ENCODE measurements at places on chromosomes 1 and 21.

DNA sequence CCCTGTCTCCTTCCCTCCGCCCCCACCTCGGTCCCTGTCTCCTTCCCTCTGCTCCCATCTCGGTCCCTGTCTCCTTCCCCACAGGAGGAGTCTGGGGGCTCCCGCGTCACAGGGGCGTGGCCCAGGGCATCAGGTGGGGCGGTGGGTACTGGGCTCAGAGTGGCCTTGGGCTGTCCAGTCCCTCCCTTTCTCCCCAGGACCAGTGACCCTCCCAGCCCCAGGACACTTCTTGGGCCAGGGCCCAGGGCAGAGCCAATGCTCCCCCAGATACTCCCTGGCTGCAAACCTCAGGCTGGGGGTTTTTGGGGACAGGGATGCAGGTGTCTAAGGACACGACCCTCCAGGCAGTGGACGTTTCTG lies 6.8 kb upstream of the RNF223 start:
- DNase-seq: no peak

DNA sequence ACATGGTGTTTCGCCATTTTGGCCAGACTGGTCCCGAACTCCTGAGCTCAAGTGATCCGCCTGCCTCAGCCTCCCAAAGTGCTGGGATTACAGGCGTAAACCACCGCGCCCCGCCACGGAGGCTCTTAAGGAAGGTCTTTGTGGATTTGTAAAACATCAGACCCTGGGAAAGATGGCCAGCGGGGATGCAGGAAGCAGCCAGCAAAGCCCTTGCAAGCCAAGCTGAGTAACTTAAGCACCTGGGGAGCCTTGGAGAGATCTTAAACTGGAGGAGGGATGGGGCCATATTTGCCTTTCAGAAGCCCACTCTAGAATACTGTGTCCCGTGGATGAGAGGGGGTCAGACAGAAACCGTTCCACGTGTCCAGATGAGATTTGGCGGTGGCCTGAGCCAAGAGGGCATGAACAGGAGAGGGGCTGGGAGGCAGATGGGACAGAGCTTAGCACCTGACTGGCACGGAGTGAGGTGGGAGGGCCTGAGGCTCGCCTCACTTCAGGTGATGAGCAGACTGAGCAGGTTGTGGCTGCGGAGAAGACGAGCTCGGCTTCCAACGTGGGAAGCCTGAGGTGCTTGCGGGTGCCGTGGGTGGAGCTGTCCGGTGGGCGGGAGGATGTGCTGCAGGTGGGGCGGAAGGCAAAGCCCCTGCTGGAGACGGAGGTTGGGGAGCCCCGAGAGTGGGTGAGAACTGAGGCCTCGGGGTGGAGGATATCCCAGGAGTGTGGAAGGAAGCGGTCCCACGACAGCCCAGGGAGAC lies 11.7 kb downstream of the C1orf216 start:
- no peak for DNase-seq

GRCh38 chr1:55827350-55827749 lies 612.2 kb upstream of the USP24 start:
- peak; percentile 95 for DNase-seq

DNA sequence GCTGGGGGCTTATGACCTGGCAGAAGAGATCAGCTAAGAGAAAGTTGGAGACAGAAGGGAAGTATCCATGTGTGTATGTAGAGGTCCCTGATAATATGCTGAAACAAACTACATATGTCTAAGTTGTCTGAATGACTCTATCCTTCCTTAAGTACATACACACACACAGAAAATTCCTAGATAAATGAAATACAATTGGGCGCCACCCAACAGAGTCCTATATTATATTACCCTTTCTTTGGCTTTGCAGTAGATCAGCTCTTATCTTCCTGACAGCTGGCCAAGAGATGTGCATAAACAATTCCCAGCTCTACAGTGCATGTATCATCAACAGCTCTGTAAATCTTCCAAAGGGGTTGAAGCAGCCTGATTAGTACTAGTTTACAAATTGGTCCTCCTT lies 40.1 kb downstream of the SORT1 start:
- DNase-seq: no peak

- no peak for DNase-seq
Measured at GRCh38 chr1:44296086-44296485, 59.0 kb downstream of the ERI3 start.

DNA sequence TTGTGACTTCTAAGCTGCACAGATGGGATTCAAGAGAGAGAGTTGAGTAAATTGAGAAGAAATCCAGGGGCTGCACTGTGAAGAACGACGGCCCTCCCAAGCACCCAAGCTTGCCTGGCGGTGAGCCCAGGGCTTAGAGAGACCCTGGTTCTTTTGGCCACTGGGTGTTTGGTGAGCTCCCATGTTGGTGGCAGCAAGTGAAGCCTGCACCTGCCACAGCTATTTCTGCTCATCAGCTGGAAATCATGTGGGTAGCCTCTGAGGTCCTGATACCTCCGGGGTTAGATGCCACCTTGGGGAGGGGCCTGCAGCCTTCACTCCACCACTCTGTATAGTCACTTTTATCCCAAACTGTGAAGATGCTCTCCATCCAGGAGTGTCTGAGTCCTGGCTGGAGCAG lies 6.2 kb upstream of the BTG2 start:
- DNase-seq: no peak

DNA sequence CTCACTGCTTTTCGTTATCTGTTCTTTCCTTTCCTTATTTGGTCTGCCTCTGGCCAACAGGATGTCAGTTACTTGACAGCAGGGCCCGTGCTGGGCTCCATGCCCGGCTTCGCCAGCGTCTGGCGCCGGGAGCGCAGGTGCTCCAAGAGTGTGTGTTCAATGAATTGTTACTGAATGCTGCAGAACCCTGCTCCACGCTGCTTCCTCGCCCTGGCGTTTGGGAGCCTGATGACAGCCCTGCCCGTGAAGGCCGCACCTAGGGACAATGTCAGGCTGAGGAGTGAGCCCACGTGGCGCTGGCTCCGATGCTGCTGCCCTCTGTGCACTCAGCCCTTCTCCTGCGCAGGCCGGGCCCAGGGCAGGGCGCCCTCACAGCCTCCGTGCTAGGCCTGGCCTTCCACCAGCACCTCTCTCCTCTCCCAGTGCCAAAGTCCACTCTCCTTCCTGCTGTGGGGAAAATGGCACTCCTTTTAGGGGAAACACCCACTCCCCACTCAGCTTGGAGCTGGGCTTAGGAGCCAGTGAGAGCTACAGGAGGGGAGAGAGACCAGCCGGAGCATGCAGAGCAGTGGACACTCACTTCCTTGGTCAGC lies 51.4 kb downstream of the ACBD3 start:
- DNase-seq: no peak

DNA sequence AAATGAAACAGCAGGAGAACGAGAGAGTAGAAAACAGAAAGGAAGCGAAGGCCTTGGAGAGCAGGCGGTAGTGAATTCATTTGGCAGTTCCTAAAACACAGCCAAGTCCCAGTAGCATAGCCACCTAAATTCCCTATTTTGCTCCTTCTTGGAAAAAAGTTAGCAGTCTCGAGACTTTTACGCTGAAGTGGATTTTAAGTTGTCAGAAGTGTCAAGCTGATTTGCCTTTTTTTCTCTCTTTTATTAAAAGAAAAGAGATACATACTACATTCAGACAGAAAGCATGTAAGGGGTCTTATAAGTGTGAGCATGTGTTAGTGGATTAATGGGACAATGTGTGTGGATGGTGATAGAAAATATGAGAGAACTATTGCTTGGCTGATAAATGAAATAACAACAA lies 19.2 kb downstream of the NFIA start:
- no peak for DNase-seq

DNA sequence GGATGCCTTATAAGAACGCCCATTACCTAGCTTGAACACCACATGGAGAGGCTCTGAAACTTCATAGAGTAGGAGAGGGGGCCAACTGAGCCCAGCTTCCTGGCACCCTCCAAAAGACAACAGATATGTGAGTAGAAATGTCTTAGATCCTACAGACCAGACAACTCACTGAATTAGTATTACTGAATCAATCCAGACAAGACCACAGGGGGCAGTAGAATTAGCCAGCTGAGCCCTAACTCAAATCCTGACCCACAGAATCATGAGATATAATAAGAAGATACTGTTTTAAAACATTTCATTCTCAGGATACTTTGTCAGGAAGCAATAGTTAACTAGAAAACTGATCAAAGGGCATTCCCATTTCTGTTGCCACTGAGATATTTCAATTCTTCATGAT lies 45.8 kb upstream of the C1orf21 start:
- DNase-seq: no peak

GRCh38 chr1:41400225-41400624 lies 39.0 kb downstream of the FOXO6 start:
- no peak for DNase-seq

- DNase-seq: peak; percentile 83
Measured at GRCh38 chr1:62325081-62325480, 5.8 kb upstream of the KANK4 start.

GRCh38 chr1:204410688-204411450 lies 748 bp downstream of the PPP1R15B start:
- no peak for DNase-seq

- no peak for DNase-seq
Measured at GRCh38 chr1:19381261-19381660, 69.1 kb downstream of the SLC66A1 start.

DNA sequence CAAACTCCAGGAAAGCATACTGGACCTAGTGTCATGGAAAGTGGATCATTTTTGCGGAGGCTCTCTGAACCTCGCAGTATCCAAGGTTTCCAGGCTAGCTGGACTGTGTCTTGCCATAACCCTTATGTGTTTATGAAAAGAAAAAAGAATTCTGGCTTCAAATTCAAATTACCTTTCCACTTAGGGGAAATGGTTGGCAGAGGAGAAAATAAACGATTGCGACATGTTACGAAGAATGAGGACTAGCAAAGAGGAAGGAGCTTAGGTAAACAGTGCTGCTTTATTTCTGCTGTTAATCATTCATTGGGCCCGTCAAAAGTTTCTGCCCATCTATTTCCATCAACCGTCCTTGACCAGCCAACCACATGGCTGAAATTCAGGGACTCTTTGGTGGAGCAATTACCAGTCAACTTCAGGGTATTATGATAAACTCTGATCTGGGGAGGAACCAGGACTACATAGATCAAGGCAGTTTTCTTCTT lies at the start of gene C4BPA:
C4BPA (plus strand) TSS at position 342 of the 482 bp plus-strand sequence. CDS start 8,793 bp downstream, outside the sequence.
- DNase-seq: no peak

GRCh38 chr1:5140136-5140535 lies 485.7 kb downstream of the AJAP1 start:
- DNase-seq: no peak

GRCh38 chr1:173330149-173330951 lies 123.2 kb upstream of the TNFSF4 start:
- no peak for DNase-seq

GRCh38 chr21:33396436-33396835 lies 6.8 kb upstream of the IFNGR2 start:
- DNase-seq: no peak

DNA sequence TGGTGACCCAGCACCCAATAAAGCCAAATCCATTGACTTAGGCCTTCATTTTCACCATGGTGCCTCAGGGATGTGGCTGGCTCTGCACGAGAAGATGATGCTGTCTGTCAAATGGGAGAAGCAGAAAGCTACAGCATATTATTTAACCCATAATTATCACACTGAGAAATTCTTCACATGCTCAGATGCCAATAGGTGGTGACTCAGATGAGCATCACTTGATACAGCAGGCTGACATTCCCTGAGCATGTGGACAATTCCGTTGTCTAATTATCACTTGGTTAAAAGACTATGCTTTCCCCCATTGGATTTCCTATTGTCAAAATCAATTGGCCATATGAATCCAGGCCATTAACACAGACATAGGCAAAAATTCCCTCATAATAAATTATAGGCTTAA lies 44.0 kb upstream of the HSD3B1 start:
- DNase-seq: no peak

DNA sequence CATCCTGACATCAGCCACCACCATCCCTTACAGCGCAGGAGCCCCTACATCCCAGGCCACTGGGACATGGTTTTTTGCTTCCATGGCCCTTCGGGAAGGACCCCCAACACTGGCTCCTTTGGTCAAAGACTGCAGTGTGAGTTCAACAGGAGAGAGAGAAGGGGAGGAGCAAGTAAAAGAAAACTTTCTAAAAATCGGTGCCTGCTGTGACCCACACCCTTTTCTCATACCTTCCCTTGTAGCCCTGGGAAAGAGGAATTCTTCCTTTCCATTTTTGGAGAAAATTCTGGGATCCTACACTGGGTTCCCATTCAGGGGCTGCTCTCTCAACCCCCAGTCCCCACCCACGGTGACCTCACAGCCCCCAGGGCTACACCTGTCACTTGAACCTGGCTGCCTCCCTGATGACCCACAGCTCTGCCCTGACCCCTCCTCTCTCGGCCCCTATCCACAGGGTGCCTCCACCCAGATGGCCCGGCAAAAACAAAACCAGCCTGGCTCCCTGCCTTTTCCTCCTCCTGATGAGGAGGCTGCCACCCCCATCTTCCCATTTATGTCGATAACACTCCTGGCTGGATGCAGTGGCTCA lies 7.6 kb downstream of the PADI4 start:
- DNase-seq: no peak

DNA sequence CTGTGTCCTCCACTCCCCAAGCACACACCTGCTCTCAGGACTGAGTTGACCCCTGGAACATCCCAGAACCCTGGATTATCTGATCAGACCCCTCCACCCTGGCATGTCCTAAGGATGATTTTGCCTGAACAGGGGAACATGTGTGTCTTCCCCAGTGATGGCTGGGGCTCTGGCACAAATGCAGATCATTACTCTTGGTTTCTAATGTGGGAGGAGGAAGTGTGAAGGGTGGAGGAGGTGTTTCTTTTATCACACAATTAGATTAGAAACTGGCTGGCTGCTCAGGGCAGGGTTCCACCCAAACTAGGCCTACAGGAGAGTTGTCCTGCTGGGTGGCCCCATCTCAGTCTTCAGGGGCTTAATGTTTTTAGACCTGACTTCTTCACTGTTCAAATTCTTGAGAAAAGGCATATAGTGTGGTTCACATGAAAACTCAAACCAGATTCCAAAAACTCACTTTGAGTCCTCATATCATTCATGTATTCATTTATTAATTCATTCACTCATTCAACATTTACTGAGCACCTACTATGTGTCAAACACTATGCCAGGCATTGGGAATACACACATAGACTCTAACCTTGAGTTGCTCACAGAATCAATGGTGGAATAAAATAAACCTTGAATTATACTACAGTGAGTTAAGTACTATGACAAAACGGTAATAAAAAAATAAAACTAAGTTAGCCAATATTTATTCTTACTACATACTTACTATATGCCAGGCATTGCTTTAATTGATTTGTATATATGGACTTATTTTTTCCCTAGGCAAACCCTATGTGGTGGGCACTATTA lies 221.8 kb upstream of the JUN start:
- DNase-seq: no peak

DNA sequence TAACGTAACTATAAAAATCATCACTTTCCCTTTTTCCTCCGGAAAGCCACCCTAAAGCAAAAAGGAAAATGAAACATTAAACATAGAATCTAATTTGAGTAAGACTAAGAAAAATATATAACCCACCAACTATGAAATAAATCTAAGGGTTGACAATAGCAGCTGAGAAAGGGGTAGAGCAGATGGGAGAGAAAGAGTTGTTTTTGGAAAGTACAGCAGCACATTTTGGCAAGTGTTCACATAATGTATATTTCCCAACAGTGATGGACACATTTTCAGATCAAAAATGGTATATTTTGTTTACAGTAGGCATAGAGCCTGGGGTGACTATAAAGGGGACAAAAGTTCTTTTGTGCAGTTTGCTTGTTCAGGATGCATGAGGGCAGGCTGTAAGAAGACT lies 1287.4 kb upstream of the B3GALT2 start:
- no peak for DNase-seq

All from AG09309 (cell line).